Breast epithelium (tissue), 4 donors: ENCODE measurements at places on chromosomes 3 and 15. TPM values are rescaled to one million over a fixed set of nuclear protein-coding genes. Genes with fewer than 3 reads are reported as not detected.
A peak's percentile ranks its signal among the peaks of the same experiment; 100 is the strongest.

CKMT1A gene
- total RNA-seq = not detected

ZBTB47 gene
- 45.2 TPM for total RNA-seq

CHRM5 gene
- total RNA-seq = not detected

DNA sequence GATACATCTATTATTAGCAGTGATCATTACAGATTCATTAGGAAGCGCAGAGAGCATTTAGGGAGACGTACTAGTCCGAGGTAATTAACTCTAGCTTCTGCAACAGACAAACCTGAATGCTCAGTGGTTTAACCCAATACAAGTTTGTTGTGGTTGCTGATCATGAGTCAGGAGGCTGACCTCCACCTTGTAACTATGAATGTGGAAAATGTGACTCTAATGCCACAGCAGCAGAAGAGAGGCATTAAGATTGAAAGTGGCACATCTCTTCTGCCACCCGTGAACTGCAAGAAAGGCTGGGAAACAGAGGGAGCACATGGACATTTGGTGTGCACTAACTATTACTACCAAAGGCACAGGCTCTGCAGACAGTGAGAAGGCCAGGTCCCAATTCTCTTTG lies 71.2 kb upstream of the C3orf80 start:
- no peaks in the 10 kb centered on the region for H3K27me3 ChIP-seq
- no peaks in the 10 kb centered on the region for H3K36me3 ChIP-seq
- H3K27ac ChIP-seq = no peak overlapping the region
- no peak overlapping the region for H3K4me3 ChIP-seq
- DNase-seq = no peak

DNA sequence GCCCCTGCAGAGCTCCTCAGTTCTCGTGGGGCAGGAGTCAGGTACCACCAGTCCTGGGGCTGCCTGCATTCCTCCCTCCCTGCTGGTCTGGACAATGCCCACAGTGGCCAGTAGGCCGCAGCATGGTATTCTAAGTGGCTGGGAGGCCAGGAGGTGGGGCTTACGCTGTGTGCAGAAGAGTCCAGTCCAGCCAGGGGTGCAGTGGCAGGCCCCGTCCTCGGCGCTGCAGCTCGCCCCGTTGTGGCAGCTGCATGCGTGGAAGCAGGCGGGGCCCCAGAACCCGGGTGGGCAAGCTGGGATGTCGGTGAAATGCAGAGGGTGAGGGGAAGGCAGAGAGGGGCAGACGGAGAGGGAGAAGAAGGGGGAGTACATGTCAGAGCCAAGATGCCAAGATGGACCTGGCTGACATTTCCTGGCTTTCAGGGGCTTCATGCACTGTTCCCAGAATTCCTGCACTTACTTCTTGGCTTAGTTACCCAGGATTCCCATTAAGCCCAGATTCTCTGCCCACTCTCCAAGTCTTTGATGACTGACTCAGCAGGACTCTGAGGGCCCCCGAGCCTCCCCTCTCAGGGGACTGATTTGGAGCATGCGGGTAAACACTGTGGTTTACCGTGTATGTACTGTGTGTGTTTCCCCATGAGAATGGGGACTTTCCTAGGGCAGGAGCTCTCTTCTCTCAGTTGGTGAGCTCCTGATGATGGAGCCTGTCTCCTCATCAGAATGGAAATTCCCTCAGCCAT lies 47.5 kb downstream of the RAB11A start:
- H3K27ac ChIP-seq = no peak overlapping the region
- peak; percentile 57 for DNase-seq
- no peaks in the 10 kb centered on the region for H3K27me3 ChIP-seq
- H3K4me1 ChIP-seq = no peaks in the 10 kb centered on the region
- no peaks in the 10 kb centered on the region for H3K36me3 ChIP-seq

- H3K4me3 ChIP-seq = no peak overlapping the region
- no peak overlapping the region for H3K27ac ChIP-seq
- no peaks in the 10 kb centered on the region for H3K4me1 ChIP-seq
These were observed 269.2 kb upstream of the CTNNB1 start for GRCh38 chr3:40930131-40930538.

- no peak overlapping the region for H3K4me3 ChIP-seq
- no peak for DNase-seq
- H3K36me3 ChIP-seq = no peaks in the 10 kb centered on the region
- peaks cover 16% of the 10 kb centered on the region for H3K4me1 ChIP-seq
- no peaks in the 10 kb centered on the region for H3K27me3 ChIP-seq
These were observed 5.2 kb downstream of the CDV3 start for GRCh38 chr3:133578548-133579191.

DNA sequence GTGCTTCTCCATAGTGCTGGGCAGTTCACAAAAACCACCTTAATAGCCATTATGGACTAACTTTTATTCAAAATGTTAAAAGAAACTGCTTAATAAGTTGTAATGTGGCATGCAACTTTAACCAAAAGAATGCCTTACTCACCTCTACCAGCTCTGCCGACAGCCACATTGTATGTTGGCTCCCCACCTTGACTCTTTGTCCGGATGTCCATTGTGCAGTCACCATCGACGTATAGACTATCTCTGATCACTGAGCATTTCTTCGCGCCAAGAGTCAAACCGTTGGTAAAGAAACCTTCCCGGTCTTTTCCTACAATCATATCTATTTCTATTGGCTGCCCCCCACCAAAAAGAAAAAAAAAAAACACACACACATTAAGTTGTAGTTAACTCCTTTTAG lies 2.5 kb downstream of the PFN2 start:
- no peak overlapping the region for H3K4me3 ChIP-seq
- no peak overlapping the region for H3K27ac ChIP-seq
- H3K36me3 ChIP-seq = no peaks in the 10 kb centered on the region
- DNase-seq = no peak
- no peaks in the 10 kb centered on the region for H3K27me3 ChIP-seq

- H3K4me3 ChIP-seq = no peak overlapping the region
- H3K4me1 ChIP-seq = peaks cover 3% of the 10 kb centered on the region
- H3K36me3 ChIP-seq = no peaks in the 10 kb centered on the region
- peak overlapping the region; percentile 59 for H3K27ac ChIP-seq
- no peaks in the 10 kb centered on the region for H3K27me3 ChIP-seq
These were observed 84.5 kb downstream of the AQP9 start for GRCh38 chr15:58222679-58223078.

- H3K27me3 ChIP-seq = no peaks in the 10 kb centered on the region
- DNase-seq = no peak
- H3K4me3 ChIP-seq = no peak overlapping the region
- no peaks in the 10 kb centered on the region for H3K4me1 ChIP-seq
- no peaks in the 10 kb centered on the region for H3K36me3 ChIP-seq
- no peak overlapping the region for H3K27ac ChIP-seq
These were observed 15.8 kb upstream of the STIMATE start for GRCh38 chr3:52912885-52913731.

GRCh38 chr3:128949158-128949557 lies 44.7 kb downstream of the CFAP92 start:
- H3K27me3 ChIP-seq = no peaks in the 10 kb centered on the region
- no peak for DNase-seq
- H3K4me3 ChIP-seq = no peak overlapping the region
- H3K36me3 ChIP-seq = no peaks in the 10 kb centered on the region

- H3K27ac ChIP-seq = no peak overlapping the region
- H3K27me3 ChIP-seq = no peaks in the 10 kb centered on the region
- no peak for DNase-seq
- no peaks in the 10 kb centered on the region for H3K36me3 ChIP-seq
- no peak overlapping the region for H3K4me3 ChIP-seq
These were observed 329.4 kb downstream of the TBC1D5 start for GRCh38 chr3:17412950-17413530.

GRCh38 chr15:60254416-60254815 lies 143.4 kb downstream of the ANXA2 start:
- no peaks in the 10 kb centered on the region for H3K36me3 ChIP-seq
- no peaks in the 10 kb centered on the region for H3K4me1 ChIP-seq
- H3K4me3 ChIP-seq = no peak overlapping the region
- no peaks in the 10 kb centered on the region for H3K27me3 ChIP-seq
- DNase-seq = no peak
